GM12891 (cell line): ENCODE measurements at places on chromosomes 4 and X.

- DNase-seq = peak; percentile 24
Measured at GRCh38 chr4:76251441-76252270, at the start of gene FAM47E. Gene FAM47E, plus strand, starts transcription at chr4:76251721. Its CDS starts 26 bp downstream, at chr4:76251747.

DNA sequence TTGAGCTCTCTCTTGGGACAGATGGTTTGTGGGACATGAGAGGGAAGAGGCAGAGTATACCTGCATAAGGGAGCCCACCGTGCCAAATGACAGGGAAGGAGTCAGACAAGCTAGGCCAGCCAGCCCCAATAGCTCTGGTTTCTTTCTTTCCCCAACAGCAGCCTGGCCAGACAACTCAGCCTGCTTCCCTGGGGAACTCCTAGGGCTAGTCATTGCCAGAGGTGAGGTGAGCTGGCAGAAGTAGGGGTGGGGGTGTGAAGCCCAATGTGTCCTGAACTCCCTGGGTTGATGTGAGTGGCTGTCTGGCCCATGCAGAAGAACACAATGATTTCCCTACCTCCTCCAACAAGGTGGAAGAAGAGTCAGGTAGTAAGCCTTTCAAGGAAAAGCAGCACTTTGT is 135.5 kb downstream of the AMMECR1 start:
- no peak for DNase-seq

DNA sequence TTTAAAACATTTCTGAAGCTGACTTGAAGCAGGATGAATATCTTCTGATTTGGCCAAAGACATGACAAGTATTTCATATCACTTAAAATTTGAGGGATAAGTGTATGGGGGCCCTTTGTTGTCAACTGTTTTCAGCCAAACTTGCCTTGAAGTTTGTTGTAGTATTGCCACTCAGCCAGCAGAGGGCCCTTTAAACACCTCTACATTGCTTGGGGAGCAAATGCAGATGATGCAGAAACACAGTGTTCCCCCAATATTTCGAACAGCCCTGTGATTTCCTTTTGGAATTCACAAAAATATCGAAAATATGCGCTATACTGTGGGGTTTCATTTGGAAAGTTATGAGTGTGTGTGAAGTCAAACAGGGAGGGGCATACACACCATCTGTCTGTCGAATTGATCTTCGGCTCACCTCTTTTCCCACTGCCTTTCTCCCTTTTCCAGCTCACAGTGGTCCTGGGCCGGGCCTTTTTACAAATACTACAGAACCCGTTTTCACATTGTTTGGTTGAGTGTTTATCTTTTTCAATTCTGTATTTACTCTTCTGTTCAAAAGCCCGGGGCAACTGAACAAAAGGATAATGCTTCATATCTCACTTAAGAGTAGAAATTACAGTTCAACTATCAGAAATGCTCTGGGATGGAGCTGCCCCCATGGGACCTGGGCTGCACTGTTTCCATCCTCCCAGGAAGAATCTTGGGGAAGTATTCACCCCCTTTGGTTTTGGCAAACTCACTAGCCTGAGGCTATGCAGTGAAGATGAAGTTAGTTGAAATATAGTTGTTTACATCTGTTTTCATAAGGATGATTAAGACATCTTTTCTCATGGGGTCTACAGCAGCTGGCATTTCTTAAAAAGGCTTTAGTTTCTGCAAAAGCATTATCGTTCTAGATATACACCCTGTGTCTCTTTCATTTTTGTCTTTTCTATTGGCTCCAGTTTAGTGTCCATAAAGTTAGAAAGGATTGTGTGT is 137.6 kb downstream of the EGF start:
- DNase-seq = no peak

DNA sequence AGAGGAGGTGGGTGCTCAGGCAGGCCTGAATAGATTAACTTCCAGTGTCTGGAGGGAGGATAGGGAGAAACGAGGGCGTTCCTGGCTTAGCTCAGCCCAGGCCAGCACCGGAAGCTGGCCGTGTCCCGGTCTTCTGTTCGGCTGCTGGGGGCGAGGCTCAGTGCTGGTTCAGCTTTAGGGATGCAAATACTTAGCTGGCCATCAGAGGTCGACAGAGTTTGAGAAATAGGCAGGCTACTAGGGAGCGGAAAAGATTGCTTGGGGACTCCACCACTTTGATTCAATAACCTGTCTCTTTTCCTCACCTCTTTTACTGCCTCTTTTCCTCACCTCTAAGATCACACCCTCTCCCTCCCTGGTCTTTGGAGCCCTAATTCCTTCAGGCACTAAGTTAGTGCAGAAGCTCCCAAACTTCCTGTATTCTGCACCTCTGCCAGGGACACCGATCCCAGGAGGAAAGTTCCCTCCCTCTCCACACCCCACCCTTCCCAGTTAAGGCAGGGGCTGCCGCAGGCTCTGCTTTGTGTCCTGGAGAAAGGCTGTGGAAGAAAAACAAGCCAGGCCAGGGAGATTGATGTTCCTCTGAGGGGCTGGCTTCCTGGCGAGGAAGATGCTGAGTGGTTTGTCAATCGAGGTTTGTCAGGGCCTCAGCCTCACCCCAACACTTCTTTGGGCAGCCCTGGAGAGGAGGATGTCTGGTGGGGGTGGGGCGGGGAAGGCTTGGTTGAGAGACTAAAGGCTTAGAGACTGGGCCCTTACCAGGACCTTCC is 6.0 kb upstream of the EFNB1 start:
- no peak for DNase-seq

- DNase-seq = no peak
Measured at GRCh38 chrX:123223409-123223808, 39.3 kb downstream of the GRIA3 start.
